ENCODE measurements at places on chromosomes 3 and 15. TPM values are rescaled to one million over a fixed set of nuclear protein-coding genes. Genes with fewer than 3 reads are reported as not detected.
A peak's percentile ranks its signal among the peaks of the same experiment; 100 is the strongest.

GRCh38 chr15:25368850-25369249 lies 70.0 kb downstream of the UBE3A start:
- DNase-seq: peak; percentile 21

DNA sequence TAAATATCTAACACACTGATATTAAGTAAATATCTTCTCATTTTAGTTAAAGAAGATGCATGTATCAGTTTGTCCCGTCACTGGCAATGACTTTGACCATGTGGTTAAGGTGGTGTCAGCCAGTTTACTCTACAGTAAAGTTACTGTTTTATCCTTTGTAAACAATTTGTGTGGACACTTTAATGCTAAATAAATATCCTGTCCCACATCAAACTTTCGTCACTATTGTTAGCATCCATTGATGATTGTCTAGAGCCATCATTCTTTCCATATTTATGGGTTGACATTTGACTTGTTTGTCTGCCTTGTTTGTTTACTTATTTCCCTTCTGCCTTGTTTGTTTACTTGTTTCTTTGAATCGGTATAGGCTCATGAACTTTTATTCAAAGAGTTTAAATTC lies 11.0 kb upstream of the GPD1L start:
- no peak for DNase-seq

GRCh38 chr3:186267758-186268157 lies 94.3 kb downstream of the DGKG start:
- no peak for DNase-seq

GRCh38 chr3:64715211-64715982 lies 27.6 kb upstream of the ADAMTS9 start:
- DNase-seq: no peak

DNA sequence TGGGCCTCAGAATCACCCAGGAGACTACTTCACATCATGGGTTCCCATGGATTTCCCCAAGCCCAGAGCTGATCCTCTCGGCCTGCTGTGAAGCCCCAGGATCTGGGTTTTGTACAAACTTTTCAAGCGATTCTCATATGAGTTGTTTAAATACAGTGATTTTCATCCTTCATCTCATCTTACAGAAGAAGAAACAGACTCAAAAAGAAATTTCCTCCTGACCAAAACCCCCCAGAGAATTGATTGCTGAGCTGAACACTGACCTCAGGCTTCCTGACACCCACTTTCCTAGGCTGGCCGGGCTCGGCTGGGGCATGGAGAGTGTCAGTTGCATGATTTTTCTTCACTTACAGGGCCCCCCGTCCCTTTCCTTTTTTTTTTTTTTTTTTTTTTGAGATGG lies 60.3 kb downstream of the BDH1 start:
- no peak for DNase-seq

GRCh38 chr3:57120451-57121174 lies 44.5 kb downstream of the IL17RD start:
- DNase-seq: no peak

DNA sequence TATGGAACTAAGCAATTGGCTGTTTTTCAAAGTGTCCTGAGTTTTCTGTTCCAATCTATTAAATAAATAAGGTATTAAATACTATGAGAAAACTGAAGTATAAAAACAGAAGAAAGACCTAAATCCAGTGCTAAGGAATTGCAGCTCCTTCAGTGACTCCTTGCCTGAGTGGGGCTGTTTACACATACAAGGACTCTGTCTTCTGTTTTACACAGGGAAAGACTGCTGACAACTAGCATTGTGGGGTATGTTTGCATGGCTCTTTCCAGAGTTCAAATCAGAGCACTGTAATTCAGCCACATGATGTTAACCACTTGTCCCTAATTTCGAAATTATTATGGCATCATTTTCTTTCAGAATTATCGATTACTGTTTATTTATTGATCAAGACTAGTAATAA lies 31.3 kb upstream of the MEIS2 start:
- no peak for DNase-seq

DNA sequence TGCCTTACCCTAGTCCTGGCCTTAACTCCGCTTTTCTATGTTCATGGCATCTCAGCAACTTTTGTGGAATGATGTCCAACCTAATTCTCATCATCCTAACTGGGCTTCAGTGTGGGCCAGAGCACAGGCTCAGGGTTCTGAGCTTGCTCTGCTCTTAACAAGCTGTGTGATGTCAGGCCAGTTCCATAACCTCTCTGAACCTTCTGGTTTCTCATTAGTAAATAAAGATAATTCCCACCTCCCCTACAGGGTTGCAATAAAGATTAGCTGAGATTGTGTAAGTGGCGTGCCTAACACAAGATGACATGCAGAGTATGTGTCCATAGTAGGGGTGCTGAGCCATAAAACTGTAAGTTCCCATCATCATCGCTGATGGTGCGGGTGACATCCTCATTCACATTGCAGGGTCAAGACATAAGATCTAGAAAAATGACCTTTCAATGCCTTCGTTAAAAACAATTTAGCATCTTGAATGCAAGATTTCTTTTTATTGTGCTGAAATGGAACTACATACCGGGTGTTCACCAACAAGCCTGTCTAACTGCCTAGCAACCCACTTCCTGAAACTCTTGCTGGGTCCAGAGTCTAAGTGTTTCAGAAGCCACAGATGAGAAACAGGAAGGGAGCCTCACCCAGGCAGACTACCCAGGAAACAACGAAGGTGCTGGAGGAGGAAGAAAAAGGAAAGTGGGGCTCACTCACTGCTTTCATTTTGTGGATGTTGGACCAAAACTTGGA lies 36.2 kb downstream of the CDCP1 start:
- no peak for DNase-seq

DNA sequence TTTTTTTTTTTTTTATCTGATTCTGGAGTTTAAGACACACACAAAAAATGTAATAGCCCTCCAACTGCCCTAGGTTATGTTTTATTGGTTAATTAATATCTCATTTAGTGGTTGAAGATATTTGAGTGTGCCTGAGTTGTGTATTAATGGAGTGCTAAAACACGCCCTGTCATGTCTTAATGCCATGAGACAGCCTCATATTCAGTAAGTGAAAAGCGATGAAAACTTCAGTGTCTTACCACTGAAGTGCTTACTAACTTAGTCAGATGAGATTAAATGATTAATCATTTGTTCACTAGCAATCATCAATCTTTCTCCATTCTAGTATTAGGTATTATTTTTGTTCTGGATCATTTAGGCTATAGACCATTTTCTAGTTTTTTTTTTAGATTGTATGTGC lies 544.7 kb upstream of the ROBO2 start:
- no peak for DNase-seq

- DNase-seq: no peak
These were observed 7.5 kb downstream of the OXTR start for GRCh38 chr3:8761866-8762265.

GRCh38 chr3:139357899-139358298 lies 14.1 kb downstream of the MRPS22 start:
- DNase-seq: no peak

- peak; percentile 99 for DNase-seq
These were observed 544.1 kb upstream of the MDFIC2 start for GRCh38 chr3:70856414-70857162.

DNA sequence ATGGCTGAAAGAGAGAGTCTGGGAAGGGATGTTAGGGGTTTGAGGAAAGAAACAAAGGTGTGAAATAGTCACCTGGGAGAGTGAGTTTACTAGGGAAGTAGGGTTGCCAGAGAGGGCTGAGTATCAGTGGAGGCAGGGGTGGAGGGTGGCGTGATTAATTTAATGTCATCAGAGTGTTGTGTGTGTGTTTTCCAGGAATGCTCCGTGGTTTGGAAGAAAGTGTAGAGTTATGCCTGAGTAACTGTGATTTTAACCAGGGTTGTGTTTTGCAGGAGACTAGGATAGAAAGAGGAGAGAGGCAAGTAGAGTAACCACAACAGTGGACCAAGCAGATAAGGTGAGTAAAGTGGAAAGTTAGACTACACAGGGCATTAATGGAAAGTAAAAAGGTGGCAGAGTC lies 27.2 kb downstream of the PLD1 start:
- peak; percentile 45 for DNase-seq

DNA sequence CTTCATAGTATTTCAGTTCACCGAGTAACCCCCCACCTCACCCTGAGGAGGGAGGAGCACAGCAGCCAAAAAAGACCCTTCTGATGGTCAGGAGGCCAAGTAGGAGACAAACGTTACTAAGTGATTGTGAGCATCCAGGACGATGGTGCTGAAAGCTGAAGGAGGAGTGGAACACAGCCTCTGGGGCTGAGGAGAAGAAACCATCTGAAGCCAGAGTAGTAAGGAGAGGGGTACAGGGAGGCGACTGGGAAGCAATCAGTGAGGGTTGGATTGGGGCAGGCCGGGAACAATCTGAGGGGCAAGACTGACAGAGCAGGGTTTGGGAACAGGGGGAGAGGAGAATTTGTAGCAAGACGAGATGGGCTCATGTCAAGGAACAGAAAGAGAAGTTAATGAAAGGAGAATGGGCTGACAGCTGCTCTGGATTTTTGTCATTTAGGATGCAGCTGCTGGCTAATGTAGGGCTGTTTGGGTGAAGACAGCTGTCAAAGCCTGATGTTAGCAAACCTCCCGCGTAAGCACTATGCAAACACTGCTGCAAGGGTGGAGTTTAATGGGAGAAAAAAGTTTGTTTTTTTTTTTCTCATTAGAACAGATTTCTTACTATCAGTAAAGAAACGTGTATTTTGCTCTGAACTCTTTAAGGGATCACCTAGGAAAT lies 622.2 kb downstream of the EDEM1 start:
- DNase-seq: no peak

- DNase-seq: no peak
These were observed 12.1 kb upstream of the TEX9 start for GRCh38 chr15:56353119-56353518.

GRCh38 chr15:55343168-55343567 lies 24.1 kb downstream of the PIGB start:
- DNase-seq: no peak

DNA sequence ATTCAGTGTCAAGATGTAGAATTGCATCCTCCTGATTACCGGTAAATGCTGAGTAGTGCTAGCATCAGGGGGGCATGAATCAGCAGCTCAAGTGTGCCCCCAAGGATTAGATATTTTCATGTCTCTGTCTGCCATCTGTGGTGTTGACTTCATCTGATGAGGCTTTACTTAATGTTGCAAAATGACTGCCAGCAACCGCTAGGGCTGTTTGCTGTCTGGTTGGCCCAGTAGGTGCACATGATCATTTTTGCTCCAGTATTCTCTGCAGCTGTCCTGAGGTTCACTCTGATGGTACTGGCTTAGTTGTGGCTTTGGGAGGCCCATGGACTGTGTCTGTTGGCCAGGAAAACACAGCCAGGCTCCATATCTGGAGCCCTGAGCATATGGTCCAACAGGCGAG lies 316.4 kb downstream of the SOX2 start:
- DNase-seq: no peak

DNA sequence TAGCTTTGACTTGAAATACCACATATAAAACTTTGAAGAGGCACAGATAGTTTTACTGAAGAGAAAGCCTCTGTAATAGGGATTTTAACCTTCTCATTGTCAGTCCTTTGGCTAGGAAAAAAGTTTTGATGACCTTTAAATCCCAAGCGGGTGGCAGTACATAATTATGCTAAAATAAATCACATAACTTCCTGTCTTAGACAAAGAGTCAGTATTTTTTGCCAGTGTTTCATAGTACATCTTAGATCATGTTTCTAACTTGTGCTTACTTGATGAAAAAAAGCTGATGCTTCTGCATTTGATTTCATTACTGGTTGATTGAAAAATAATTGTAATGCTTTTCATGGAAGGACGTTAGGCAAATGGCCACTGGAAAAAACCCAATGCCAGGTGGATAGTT lies 5.8 kb downstream of the ST3GAL6 start:
- DNase-seq: no peak

- DNase-seq: peak; percentile 34
These were observed 92.8 kb upstream of the TNFSF10 start for GRCh38 chr3:172616031-172616461.

- DNase-seq: no peak
These were observed 244.6 kb downstream of the ARPP21 start for GRCh38 chr3:35883929-35884328.

- no peak for DNase-seq
These were observed 283.2 kb downstream of the ZBTB20 start for GRCh38 chr3:114863848-114864247.

- peak; percentile 62 for DNase-seq
These were observed 995 bp upstream of the LRRK1 start for GRCh38 chr15:100918034-100918689.

- peak; percentile 56 for DNase-seq
These were observed 40.6 kb upstream of the ADCY5 start for GRCh38 chr3:123489400-123490004.

GRCh38 chr3:35120026-35120425 lies 519.3 kb upstream of the ARPP21 start:
- DNase-seq: no peak

DNA sequence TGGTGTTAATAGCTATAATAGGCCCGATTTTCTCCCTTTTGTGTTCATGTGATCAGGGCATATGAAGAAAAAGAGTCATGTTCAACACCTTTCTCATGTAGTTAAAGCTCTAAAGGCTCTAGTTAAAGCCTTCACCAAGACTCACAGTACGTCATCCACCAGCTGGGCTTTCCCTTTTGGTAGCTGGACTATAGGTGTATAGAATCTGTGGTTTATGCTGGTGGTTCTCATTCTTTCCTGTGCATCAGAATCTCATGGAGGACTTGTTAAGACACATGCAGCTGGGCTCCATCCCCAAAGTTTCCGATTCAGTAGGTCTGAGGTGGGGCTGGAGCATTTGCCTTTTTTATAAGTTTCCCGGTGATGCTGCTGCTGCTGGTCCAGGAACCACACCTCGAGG lies 31.0 kb downstream of the CFAP91 start:
- no peak for DNase-seq

DNA sequence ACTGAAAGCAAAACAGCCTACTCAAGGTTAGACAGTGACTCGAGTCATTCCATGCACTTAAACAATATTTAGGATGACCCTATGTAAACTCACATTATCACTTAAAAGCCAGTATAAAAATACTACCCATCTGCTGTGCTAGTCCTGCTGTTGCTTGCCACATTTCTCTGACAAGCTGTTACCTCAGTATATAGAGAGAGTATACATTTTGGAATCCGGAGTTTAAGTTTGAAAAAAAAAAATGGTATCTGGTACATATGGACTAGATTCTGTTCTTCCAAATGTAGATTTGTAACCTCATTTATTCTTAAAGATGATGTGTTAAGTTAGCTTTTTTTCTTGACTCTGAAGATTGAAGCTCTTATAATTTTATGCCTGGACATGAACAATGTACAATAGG lies 503.8 kb upstream of the TPRG1 start:
- no peak for DNase-seq

- DNase-seq: no peak
These were observed 45.2 kb downstream of the GASK1A start for GRCh38 chr3:43024181-43024885.

MIX23 gene
- 10.0 TPM for total RNA-seq

PP2D1 gene
- not detected for total RNA-seq

SH2D7 gene
- total RNA-seq: not detected

TMCO5A gene
- total RNA-seq: not detected

DNAH1 gene
- total RNA-seq: 2.0 TPM

CCR3 gene
- total RNA-seq: not detected

PLCB2 gene
- 0.28 TPM for total RNA-seq

CSPG4 gene
- total RNA-seq: 12.4 TPM

CADM2 gene
- not detected for total RNA-seq

CCR8 gene
- total RNA-seq: not detected
